ENCODE measurements at places on chromosomes 4 and X. TPM values are rescaled to one million over a fixed set of nuclear protein-coding genes. Genes with fewer than 3 reads are reported as not detected.
A peak's percentile ranks its signal among the peaks of the same experiment; 100 is the strongest.

The TCEAL3 gene
- polyA plus RNA-seq: 37.2 TPM

The XIAP gene
- 39.9 TPM for polyA plus RNA-seq

The G6PD gene
- 38.0 TPM for polyA plus RNA-seq

The GAGE2A gene
- not detected for polyA plus RNA-seq

The PNMA6F gene
- 0.19 TPM for polyA plus RNA-seq

The SLC10A6 gene
- polyA plus RNA-seq: 0.11 TPM

The MAN2B2 gene
- polyA plus RNA-seq: 17.9 TPM

The FAM120C gene
- polyA plus RNA-seq: 9.9 TPM

The RASGEF1B gene
- 11.6 TPM for polyA plus RNA-seq

The SSX4B gene
- not detected for polyA plus RNA-seq

The TBC1D14 gene
- polyA plus RNA-seq: 64.8 TPM

The SSX2 gene
- not detected for polyA plus RNA-seq

The GLRB gene
- 12.2 TPM for polyA plus RNA-seq

The PCDH10 gene
- polyA plus RNA-seq: 4.7 TPM

The ASMT gene
- not detected for polyA plus RNA-seq

DNA sequence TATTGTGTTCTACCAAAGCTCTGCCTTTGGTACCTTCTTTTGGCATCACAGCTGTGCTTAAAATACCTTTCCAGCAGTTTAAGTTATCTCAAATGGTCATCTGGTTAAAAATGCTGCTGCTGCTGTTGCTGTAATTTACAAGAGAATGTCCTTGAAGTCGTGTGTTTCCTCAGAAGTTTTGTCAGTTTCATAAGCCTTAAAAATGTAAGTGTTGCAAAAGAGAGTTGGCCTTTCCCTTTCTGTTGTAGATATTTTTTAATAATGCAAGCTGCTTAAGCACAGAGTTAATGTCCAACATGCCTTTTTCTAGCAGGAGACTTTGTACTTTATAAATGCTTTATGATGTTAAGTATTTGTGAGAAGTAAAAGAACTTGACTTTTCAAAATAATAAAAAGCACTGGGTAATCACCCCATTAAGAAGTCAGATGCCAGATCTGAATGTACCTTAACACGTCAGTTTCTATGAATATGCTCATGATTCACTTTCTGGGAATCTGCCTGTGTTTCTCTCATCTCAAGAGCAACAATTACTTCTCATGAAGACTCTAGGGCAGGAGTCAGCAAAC, 35.3 kb upstream of the TENM3 start:
- no peak for DNase-seq

GRCh38 chrX:44422631-44423030, 79.2 kb upstream of the EFHC2 start:
- DNase-seq: no peak

DNA sequence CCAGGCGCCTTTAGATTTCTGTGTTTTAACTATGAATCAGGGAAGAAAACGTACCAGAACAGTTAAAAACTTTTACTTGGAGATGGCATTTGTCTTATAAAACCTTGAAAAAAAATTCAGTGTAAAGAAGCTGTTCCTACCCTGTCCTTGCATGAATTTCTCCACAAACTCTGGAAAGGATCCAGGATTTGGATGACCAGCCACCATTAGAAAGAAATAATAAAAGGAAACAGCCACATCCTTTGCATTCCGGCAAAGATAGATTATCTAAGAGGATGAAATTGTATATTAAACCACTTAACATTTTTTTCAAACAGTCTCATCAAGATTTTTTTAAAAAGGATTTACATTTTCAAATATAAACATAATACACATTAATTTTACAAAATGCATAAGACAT, 10.6 kb downstream of the SULT1E1 start:
- DNase-seq: no peak

DNA sequence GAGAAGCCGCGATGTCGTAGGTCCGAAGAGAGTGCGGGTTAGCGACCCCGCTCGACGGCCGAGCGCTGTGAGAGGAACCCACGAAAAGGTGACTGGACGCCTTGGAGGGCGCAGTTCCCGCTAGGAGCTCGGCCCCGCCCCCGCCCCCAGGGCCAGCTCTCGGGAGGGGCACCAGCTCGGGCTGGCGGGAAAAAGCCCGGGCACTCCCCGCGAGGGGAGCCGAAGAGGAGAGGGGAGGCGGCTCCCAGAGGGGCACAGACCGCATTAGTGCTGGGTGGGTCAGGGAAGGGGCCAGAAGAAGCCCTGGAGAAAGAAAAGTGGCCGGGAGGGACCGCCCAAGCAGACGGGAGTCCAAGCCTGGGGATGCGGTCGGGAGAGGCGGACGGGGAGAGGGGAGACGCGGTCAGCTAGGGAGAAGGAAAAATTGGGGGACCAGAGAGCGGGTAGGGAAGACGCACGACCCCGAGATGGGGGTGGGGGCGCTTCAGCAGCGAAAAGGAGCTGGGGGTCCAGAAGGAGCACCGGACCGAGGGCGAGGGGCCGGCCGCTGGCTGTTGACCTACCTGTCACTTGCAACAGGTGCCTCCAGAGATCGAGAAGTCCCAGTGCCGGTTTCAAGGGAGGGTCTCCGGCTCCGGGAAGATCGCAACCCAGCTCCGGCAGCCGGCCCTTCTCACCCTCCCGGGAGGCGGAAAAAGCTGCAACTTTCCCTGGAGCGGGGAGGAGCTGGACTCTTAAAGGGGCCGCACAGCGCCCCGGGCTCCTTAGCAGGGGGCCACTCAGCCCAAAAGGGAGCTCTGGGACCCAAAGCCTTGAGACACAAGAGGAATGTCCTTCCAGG, at the start of gene SYTL4:
Gene SYTL4 (minus strand): TSS at position 681 of the 841 bp plus-strand sequence. CDS start 30,084 bp downstream, outside the sequence.
- DNase-seq: no peak

GRCh38 chr4:127441571-127441970, 191.2 kb upstream of the INTU start:
- no peak for DNase-seq

GRCh38 chr4:74217365-74217764, 59.4 kb downstream of the MTHFD2L start:
- no peak for DNase-seq

GRCh38 chr4:172390331-172390730, 577.1 kb downstream of the GALNTL6 start:
- no peak for DNase-seq

- no peak for DNase-seq
Observed at GRCh38 chrX:73851014-73852009, 288.3 kb downstream of the CHIC1 start.

DNA sequence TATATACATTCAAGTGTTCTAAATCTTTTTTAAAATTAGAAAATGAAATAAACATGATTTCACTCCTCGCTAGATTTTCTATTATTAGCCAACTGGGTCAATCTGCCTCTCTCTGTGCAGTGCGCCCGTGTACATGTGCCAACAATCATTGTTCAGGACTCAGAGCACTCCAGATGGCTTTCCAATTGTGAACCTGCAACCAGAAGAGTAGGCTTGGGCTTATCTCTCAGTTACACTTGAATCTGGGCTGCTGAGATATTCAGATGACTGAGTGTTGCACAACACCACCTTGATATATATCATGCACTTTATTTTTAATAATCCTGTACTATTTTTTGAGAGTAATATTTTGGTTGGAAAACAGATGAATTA, 184.0 kb upstream of the FSTL5 start:
- no peak for DNase-seq

GRCh38 chrX:31355206-31355955, 283.5 kb upstream of the FTHL17 start:
- DNase-seq: no peak

- no peak for DNase-seq
Observed at GRCh38 chr4:185778307-185778706, 33.7 kb downstream of the SORBS2 start.

DNA sequence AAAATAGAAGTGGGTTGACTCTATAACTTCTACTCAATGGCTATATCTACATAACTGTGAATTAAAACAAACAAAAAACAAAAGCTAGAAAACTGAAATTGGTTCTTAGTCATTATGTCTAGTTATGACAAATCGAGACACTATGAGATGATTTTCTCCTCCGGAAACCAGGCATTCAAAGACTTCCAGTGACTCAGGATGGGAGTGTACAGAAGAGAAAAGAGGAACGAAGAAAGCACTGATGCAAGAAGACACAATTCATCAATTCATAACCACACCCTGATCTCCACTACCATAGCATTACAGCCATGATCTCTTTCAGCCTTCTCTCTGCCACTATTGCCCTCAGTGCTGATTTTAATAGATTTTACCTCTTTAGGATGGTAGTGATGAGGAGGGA, 253.6 kb downstream of the CBLL2 start:
- DNase-seq: no peak

- DNase-seq: peak; percentile 49
Observed at GRCh38 chr4:87853108-87853507, 20.3 kb downstream of the MEPE start.

DNA sequence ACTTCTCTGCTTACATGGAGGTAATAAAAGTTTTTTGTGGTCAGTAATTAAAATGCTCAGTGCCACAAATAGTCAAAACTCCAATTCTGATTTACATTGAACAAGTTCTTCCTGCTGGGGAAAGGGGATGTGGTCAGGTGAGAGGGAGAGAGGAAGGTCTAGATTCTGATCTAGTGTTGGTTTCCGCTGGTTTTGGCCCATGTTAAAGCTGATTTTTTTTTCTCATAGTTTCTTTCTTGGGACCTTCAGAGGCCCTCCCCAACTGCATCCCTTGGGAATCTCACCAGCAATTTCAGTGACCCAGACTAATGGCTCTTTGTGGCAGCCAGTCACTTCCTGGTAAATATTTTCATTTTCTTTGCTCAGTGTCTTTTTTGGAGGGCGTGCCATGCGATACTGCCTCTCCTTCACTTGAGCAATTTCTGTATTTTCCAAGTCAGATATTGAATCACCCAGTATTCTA, 332.7 kb downstream of the RAPGEF2 start:
- no peak for DNase-seq

- DNase-seq: no peak
Observed at GRCh38 chrX:2694914-2695267, 3.8 kb downstream of the CD99 start.

GRCh38 chrX:50577326-50577725, 106.7 kb upstream of the DGKK start:
- DNase-seq: peak; percentile 5

GRCh38 chr4:15110120-15110571, 107.9 kb downstream of the CPEB2 start:
- DNase-seq: no peak

GRCh38 chrX:74450803-74451449, 29.6 kb downstream of the SLC16A2 start:
- DNase-seq: no peak

- no peak for DNase-seq
Observed at GRCh38 chrX:29661290-29661689, 554.1 kb upstream of the MAGEB2 start.

DNA sequence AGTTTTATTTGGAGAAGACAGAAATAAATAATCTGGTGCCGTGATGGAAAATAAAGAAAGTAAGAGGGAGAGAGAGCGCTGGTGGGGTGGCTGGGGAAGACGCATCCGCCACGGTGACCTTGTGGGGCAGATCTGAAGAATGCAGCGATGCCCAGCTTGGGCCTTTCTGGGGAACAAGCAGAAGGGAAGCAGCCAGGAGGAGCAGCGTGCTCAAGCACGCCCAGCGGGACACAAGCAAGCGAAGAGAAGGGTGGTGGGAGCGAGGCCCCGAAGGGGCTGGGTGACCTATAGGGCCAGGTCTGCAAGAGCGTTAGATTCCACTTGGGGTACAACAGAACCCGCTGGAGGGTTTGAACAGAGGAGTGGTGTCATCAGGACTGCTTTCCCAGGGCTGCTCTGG, 12.4 kb downstream of the ENPP6 start:
- no peak for DNase-seq

- DNase-seq: no peak
Observed at GRCh38 chr4:86130160-86130933, 229.5 kb downstream of the MAPK10 start.

DNA sequence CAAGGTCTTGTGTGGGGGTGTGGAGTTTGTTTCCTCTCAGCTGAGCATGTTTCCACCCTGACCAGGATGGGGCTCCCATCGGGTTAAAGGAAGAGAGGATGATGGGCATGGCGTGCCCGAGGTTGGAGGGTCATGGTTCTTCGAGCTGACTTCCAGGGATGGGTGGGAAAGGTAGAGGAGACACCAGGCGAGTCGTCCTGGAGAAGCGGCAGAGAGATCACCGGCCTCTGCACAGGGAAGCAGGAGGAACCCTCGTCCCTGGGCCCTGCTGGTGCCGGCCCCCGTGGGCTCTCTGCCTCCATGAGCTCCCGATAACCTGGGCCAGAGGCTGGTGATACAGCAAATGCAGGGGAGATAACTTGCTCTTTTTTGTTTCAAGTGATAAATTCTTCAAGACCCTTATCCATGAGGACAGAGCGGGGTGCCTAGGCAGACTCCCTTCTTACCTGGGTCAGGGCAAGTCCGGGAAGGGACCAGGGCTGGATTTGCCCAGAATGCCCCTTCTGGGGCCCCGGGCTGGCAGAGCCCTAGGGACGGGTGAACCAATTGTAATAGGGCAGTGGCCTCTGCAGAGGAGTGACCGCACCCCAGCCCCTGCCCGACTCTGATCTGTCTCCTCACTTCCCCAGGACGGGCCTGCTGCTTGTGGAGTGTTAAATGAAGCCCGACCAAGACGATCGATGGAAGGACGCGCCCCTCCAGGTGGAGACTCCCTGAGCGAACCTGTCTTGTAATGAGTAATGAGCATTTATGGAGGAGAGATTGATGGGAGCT, 63.0 kb downstream of the CPZ start:
- no peak for DNase-seq

- no peak for DNase-seq
Observed at GRCh38 chrX:129795584-129795983, 15.8 kb downstream of the SASH3 start.

DNA sequence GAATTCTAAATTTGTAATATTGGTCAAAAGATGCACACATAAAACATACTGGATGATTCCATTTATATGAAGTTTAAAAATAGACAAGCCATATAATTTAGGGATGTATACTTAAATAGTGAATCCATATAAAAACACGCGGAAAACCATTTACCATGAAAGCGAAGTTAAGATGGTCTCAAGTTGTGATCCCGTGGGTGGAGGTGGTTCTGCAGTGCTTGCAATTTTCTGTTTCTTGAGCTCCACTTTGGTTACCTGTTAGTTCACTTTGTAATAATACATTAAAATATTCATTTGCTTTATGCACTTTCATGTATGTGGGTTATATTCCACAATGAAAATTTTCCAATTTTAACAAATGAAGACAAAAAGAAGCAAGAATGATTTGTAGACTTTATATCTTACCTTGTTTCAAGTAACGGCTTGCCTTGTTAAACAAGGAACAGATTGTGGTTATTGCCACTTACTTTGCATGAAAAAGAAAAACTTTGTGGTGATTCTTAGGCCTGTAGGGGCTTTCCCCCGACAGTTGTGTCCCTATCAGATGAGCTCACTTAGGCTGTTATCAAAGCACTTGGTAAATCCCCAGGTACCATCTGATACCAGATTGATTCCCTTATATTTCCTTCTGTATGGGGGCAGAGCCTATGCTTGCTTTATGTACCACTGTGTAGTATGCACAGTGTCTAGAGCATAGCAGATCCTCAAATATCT, 12.2 kb downstream of the UCP1 start:
- DNase-seq: no peak

GRCh38 chr4:15116509-15117079, 114.3 kb downstream of the CPEB2 start:
- DNase-seq: peak; percentile 14

DNA sequence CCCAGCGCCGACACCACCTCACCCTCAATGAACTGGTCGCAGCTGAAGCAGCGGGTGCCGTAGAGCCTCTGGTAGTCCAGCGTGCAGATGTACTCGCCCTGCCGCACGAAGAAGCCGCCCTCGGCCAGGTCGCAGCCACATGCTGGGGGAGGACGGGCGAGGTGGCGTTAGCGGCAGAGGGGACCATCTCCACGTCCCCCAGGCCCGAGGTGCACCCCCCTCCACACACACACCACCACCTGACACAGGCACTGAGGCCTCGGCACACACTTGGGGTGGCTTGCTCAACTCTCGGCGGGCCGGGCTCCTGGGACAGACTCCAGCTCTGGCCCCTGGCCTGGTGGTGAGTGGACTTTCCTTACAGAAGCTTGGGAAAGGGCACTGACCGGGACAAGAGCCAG, 61.5 kb downstream of the ABLIM2 start:
- DNase-seq: no peak
